ENCODE measurements at places on chromosomes 6 and 20.

DNA sequence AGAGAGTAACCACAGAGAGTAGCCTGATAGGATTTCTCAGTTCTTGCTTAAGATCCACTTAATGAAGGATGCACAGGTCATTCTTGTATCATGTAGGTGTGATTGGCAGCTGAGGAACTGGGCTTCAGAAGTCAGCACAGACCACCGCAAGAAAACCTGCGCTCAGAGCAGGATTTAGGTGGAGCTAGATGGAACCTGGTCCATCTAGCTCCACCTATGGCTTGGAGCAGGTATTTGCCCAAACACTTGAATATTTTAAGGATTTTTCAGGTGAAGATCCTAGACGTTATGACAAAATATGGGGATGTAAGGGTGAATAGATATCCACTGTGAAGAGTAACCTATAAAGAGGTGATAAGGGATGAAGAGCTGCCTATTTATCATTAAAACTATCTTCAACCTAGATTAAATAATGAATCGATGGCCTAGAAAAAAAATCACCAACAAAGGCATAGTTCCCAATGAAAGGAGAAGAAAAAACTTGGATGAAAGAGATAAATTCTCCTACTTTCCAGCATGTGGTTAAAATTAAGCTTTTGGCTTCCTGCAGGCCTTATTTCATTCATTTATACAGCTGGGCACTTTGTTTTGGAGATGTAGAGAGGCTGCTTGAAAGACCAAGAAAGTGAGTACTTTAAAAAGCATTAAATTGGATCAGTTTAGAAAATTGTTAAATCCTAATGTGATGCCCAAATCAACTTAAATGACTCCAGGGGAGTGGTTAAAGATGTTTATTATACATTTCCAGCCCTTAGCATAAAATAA, 778.4 kb upstream of the GJE1 start:
- H3K4me3 ChIP-seq = no peak overlapping the region
- no peaks in the 10 kb centered on the region for H3K27me3 ChIP-seq
- no peak overlapping the region for H3K27ac ChIP-seq
- no peaks in the 10 kb centered on the region for H3K4me1 ChIP-seq
- no peak for DNase-seq

GRCh38 chr6:13432526-13433184, 54.7 kb downstream of the GFOD1 start:
- no peaks in the 10 kb centered on the region for H3K36me3 ChIP-seq
- H3K4me1 ChIP-seq = no peaks in the 10 kb centered on the region
- no peak overlapping the region for H3K4me3 ChIP-seq
- H3K27ac ChIP-seq = no peak overlapping the region
- no peaks in the 10 kb centered on the region for H3K27me3 ChIP-seq

- H3K27ac ChIP-seq = no peak overlapping the region
- no peaks in the 10 kb centered on the region for H3K4me1 ChIP-seq
- DNase-seq = no peak
- H3K4me3 ChIP-seq = no peak overlapping the region
- no peaks in the 10 kb centered on the region for H3K36me3 ChIP-seq
Measured at GRCh38 chr20:52993076-52993475, 20.9 kb downstream of the TSHZ2 start.

DNA sequence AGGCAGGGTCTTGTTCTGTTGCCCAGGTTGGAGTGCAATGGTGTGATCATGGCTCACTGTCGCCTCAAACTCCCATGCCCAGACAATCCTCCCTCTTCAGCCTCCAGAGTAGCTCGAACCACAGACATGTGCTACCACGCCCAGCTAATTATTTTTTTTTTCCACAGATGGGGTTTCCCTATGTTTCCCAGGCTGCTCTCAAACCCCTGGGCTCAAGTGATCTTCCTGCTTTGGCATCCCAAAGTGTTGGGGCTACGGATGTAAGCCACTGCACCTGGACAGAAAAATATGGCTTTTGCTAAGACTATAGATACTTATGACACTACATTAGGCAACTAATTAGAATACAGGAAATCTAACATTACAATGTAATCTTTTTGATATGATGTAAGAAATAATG, 17.9 kb downstream of the RNF24 start:
- no peak overlapping the region for H3K4me3 ChIP-seq
- peaks cover 19% of the 10 kb centered on the region for H3K36me3 ChIP-seq
- H3K4me1 ChIP-seq = no peaks in the 10 kb centered on the region
- no peaks in the 10 kb centered on the region for H3K27me3 ChIP-seq
- no peak overlapping the region for H3K27ac ChIP-seq

DNA sequence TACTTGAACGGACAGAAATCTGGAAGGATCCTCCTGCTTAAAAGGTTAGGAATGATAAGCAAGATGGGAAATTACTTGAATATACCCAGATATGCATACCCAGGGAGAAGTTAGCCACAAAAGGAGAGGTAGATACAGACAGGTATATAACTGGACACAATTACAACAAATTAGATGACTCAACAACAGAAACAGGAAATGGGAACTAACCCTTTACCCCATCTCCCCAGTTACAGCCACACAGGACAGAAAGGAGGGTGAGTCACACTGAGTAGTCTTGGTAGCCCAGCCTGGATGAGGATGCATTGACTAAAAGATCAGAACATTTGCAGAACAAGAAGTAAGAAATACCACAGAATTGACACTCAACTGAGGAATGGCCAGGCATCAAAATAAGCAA, 61.2 kb downstream of the C6orf52 start:
- H3K27ac ChIP-seq = no peak overlapping the region
- no peaks in the 10 kb centered on the region for H3K4me1 ChIP-seq
- no peak overlapping the region for H3K4me3 ChIP-seq

- no peaks in the 10 kb centered on the region for H3K36me3 ChIP-seq
- H3K27me3 ChIP-seq = peaks cover 24% of the 10 kb centered on the region
- peak; percentile 91 for DNase-seq
- H3K27ac ChIP-seq = no peak overlapping the region
Measured at GRCh38 chr20:1005452-1006027, 3.4 kb upstream of the RSPO4 start.

GRCh38 chr6:87551799-87552198, 38.0 kb downstream of the RARS2 start:
- H3K4me1 ChIP-seq = no peaks in the 10 kb centered on the region
- H3K36me3 ChIP-seq = peaks cover 68% of the 10 kb centered on the region
- no peak overlapping the region for H3K27ac ChIP-seq
- no peaks in the 10 kb centered on the region for H3K27me3 ChIP-seq

GRCh38 chr6:43451348-43451747, 4.0 kb downstream of the DLK2 start:
- peaks cover 17% of the 10 kb centered on the region for H3K36me3 ChIP-seq
- no peak for DNase-seq
- no peaks in the 10 kb centered on the region for H3K4me1 ChIP-seq
- H3K27me3 ChIP-seq = peaks cover 16% of the 10 kb centered on the region
- no peak overlapping the region for H3K4me3 ChIP-seq

DNA sequence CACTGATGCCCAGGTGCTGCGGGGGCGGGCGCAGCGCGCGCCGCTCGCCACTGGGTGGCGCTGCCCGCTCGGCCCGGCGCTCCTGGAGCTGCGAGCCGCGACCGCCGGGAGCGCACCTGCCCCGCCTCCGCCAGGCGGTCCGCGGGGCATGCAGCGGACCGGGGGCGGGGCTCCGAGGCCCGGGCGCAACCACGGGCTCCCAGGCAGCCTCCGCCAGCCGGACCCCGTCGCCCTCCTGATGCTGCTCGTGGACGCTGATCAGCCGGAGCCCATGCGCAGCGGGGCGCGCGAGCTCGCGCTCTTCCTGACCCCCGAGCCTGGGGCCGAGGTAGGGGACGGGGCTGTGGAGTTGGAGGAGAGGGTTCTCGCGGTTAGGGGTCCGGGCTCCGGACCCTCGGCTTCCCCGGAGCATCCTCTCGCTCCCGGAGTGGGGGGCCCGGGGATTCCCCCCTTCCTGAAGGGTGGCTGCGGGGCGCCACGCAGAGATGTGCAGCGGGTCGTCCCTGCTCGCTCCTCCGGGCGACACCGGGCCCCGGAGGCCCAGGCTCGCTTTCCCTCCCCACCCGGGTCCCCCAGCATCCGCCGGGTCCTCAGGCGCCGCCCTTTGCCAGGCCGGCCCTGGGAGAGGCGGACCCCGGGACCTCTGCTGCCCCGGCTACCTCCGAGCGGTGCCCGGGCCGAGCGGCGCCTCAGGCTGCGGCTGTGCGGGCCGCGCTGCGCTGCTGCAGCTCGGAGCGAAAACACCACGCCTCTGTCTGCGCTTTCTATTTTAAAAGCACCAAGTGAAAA, at the start of gene BCAS4:
Gene BCAS4 (plus strand): TSS at position 216 of the 789 bp plus-strand sequence. CDS start 23 bp downstream, at position 239.
- no peak within 1 kb of the TSS for H3K27ac ChIP-seq
- no peaks in the 10 kb centered on the region for H3K36me3 ChIP-seq
- H3K4me3 ChIP-seq = peak within 1 kb of the TSS; percentile 86
- no peaks in the 10 kb centered on the region for H3K4me1 ChIP-seq
- DNase-seq = peak; percentile 95

DNA sequence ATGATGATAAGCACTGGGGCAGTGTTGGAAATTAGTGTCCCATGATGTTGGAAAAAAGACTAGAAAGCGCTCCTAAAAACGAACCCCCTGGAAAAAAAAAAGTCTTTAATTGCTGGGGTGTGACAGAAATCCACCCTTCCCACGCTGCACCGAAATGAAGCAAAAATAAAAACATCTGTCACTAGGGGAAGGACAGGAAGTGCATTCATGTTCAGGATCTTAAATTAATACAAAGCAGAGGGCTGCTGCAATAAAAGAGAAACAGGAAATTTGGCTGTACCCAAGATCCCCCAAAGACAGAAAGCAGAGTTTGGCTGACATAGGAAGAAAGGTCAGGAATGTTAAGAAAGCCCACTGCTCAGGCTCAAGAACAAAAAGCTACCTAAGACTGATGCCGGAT, 333.9 kb downstream of the TBC1D32 start:
- H3K27me3 ChIP-seq = no peaks in the 10 kb centered on the region
- no peak overlapping the region for H3K27ac ChIP-seq
- H3K4me1 ChIP-seq = peaks cover 4% of the 10 kb centered on the region
- H3K4me3 ChIP-seq = peak overlapping the region; percentile 33
- H3K36me3 ChIP-seq = no peaks in the 10 kb centered on the region

DNA sequence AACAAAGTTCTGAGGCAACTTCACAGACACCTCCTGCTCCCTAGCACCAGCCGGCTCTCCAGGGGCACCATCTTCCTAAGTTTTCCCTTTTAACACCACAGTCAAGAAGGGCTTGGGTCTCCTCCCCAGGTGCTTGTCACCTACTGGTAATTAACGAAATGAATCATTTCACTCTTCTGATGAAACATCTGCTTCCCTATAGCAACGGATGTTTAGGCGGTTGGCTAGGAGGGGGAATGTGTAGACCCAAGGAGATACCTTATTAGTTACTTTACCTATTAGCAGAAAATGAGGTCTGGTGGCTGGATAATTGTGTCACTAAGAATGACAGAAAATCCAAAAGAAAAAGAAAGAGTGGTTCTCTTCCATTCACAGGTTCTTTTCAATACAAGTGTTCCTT, 46.3 kb upstream of the FABP7 start:
- no peak overlapping the region for H3K27ac ChIP-seq
- H3K4me1 ChIP-seq = no peaks in the 10 kb centered on the region

DNA sequence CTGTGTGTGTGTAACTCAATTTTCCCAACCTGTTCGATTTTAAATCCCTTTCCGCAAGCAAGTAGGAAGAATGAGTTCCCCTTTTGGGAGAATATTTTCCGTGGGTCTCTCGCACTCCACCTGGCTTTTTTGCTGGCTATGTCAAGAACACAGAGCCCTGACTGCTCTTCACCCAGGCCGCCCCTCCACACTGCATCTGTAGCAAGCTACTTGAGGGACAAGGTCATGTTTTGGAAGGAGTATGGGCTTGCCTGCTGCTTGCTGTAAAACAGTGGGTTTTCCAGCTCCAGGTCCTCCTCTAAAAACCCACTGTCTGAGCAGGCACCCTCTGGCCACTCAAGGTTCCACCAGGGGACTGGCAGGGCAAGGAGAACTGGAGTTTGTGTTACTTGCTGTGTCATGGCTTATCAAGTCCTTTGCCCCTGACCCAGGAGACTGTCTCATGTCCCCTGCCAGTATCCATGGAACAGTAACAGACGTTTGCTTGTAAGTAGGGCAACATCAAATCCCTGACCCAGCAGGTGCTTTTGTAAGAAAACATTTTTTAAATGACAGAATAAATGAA, 35.5 kb upstream of the SYNJ2 start:
- H3K4me1 ChIP-seq = peaks cover 2% of the 10 kb centered on the region
- no peak for DNase-seq
- no peak overlapping the region for H3K4me3 ChIP-seq

- no peaks in the 10 kb centered on the region for H3K27me3 ChIP-seq
- no peak for DNase-seq
- H3K27ac ChIP-seq = no peak overlapping the region
- H3K36me3 ChIP-seq = no peaks in the 10 kb centered on the region
- H3K4me1 ChIP-seq = no peaks in the 10 kb centered on the region
Measured at GRCh38 chr20:24950836-24951525, 1.9 kb downstream of the CST7 start.

DNA sequence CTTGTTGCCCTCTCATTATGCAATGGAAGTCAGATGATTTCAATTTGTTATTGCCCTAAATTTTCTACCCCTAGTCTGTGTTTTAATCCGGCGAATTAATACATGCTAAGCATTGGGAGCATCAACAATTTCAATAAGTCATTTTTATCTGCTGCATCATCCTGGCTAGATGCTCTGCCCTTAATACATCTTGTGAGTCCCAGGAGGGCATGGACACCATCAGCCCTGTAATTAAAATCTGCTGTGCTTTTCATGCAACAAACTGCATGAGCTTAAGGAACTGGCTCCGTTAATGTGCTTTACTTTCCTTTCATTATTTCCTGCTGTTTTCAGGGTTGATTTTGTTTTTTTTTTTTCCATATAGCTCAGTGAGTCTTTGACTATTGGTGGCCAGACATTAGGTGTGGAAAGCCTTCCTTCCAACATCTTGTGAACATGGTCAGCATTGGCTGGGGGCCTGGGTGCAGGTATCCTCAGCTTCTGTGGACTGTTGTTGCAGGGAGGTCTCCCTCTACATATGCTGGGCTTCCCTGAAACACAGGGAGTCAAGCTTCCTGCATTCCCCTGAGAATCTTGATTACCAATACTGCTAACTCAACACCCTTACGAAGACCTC, 8.5 kb upstream of the PBOV1 start:
- no peak overlapping the region for H3K4me3 ChIP-seq
- no peak overlapping the region for H3K27ac ChIP-seq
- H3K4me1 ChIP-seq = peaks cover 17% of the 10 kb centered on the region
- no peak for DNase-seq
- H3K27me3 ChIP-seq = no peaks in the 10 kb centered on the region

All from endodermal cell (in vitro differentiated cells).